ENCODE measurements at places on chromosomes 12 and 14. TPM values are rescaled to one million over a fixed set of nuclear protein-coding genes. Genes with fewer than 3 reads are reported as not detected.

The GCH1 gene
- 9.1 TPM for total RNA-seq

The KRT2 gene
- total RNA-seq: not detected

DNA sequence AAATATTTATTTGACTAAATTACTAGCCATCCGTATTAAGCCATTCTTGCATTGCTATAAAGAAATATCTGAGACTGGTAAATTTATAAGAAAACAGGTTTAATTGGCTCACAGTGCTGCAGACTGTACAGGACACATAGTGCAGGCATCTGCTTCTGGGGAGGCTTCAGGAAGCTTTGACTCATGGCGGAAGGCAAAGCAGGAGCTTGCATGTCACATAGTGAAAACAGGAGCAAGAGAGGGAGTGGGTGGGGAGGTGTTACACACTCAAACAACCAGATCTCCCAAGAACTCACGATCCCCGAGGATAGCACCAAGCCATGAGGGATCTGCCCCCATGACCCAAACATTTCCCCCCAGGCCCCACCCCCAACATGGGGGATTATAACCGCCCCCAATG, 26.7 kb upstream of the RAB21 start:
- DNase-seq: no peak

- DNase-seq: no peak
Measured at GRCh38 chr12:55717011-55718007, 1.5 kb downstream of the BLOC1S1 start.

- no peak for DNase-seq
Measured at GRCh38 chr12:34405286-34406227, 383.3 kb downstream of the ALG10 start.

DNA sequence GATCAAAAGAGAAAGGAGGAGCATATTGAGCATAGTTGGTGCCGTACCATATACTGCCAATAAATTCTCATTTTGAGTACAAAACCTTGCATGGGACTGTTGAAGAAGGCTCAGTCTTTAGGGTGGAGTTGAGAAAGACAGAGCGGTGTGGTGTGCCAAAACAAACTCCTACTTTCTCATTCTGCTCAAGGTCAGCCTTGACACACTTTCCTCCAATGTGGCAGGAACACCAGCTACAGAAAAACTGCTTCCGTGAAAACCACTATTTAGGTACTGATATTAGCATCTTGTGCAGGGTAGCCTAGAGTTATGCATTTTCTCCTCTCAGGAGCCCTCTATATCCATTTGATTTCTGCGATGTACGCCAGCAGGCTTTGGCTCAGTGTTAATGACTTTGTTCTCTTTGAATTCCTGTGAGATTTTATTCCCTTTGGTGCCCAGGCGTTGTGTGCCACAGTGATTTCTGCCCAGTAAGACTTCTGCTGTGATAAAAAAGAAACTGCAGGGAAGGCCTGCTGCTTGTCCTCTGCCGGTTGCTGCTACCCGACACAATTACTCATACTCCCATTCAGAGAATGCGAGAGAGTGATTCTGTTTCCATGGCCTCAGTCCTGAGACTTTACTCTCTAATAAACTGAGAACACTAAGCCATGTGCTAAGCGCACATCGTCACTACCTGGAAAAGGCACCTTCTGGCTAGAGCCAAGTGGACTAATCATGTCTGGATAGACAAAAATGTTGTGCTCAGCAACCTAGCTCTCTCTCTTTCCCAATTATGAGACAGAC, 88.3 kb upstream of the MDM1 start:
- no peak for DNase-seq

GRCh38 chr12:68462803-68463202, 130.6 kb upstream of the MDM1 start:
- DNase-seq: no peak
